ENCODE measurements at places on chromosomes 4 and X. TPM values are rescaled to one million over a fixed set of nuclear protein-coding genes. Genes with fewer than 3 reads are reported as not detected.

DNA sequence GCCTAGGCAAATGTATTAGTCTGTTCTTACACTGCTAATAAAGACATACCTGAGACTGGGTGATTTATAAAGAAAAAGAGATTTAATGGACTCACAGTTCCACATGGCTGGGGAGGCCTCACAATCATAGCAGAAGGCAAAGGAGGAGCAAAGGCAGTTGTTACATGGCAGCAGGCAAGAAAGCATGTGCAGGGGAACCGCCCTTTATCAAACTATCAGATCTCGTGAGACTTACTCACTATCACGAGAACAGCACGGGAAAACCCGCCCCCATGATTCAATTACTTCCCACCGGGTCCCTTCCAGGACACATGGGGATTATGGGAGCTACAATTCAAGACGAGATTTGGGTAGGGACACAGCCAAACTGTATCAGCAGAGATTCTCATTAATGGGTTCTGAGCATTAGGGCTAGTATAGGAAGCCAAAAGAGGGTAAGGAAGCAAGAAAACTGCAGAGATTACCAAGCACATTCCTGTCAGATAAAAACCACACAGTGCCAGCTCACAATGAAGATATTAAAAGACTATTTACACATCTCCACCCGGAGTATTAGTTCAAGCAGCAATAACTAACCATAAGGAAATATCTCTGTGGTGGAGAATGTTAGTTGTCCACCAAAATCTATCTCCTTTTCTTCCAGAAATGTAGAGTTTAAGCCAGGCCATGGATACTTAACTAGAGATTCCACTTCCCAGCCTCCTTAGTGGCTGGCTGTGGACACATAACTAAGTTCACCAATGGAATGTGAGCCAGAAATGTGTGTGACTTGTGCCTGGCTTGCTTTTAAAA, 61.2 kb upstream of the HOPX start:
- DNase-seq: no peak

The MSX1 gene
- polyA plus RNA-seq: 4.0 TPM

- no peak for DNase-seq
Measured at GRCh38 chr4:155780775-155781174, 22.0 kb downstream of the GUCY1B1 start.

DNA sequence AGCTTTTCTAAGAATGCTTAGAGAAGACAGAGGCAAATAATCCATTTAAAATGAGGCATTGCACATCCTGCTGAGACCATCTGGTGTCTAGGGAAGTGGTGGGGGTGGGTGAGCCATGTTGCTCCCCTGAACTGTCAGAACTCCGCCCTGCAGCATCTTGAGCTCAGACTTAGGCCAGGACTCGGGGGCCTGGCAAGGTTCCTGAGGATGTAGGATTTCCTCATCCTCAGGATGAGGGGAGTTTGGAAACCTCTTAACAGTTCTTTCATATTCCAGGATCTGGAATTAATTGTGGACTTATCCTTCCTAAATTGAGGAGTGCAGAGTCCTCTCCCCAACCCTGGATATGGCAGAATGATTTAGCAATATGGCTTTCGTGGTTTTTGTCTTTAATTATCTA, 6.6 kb downstream of the TLL1 start:
- no peak for DNase-seq

The HTN1 gene
- polyA plus RNA-seq: not detected

The CFI gene
- 112 TPM for polyA plus RNA-seq

DNA sequence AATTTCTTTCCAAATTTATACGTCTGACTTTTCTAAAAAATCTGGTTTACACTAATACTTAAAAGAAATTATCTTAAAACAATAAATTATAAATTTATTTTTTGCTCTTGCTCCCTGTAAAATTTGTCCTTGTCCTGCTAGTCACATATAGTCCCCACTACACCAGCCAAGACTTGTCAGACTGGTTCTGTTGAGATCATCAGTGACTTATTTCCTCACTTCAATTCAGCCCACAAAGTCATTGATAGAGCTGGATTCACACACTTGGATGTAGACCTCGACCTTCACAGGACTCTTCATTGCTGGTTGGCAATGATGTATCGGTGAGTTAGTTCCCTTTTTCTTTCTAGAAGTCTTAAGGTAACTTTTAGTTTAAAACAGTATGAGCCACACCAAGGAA, at the start of gene TMPRSS11E:
Gene TMPRSS11E, plus strand, starts transcription at position 263 of the 400 bp plus-strand sequence. Its CDS starts 50 bp downstream, at position 313.
- DNase-seq: no peak

DNA sequence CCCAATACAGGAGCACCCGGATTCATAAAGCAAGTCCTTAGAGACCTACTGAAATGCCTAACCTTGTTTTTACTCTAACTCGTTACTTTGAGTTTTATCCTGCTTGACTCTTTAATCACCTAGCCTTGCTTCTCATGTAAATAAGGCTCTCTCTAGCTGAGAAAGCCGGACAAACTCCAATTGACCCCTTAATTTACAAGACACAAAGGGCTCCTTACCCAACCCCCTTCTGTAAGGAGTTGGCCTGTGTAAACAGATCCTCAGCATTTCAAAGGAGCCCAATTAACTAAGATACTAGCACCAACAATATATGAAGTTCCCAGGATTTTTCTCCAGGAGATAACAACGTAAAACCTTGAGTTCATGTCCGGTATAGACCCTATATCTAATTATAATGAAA, 61.7 kb downstream of the CT47B1 start:
- no peak for DNase-seq

The CEP135 gene
- polyA plus RNA-seq: 5.8 TPM
